ENCODE measurements at places on chromosomes 2 and 18.

DNA sequence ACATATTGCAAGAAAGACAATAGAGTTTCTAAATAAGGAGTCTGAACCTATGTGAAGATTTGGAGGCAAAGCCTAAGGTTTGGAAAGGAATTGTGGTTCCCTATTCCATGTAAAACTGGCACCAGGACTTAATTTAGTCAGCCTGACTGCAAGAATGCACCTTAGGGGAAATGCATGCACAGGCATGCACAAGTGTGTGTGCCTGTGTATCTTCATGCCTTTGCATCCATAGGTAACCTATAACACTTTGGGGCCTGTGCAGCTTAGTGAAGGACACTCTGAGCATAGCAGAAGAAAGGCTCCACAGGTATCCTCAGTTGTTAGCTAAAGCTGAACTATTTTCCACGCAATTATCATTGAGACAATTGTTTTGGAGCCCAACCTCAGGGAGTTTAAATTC, 73.4 kb downstream of the RPRM start:
- DNase-seq = no peak

GRCh38 chr2:27245626-27246025, 17.2 kb downstream of the SLC30A3 start:
- DNase-seq = no peak

GRCh38 chr18:52995875-52996274, 655.9 kb downstream of the DCC start:
- DNase-seq = no peak

- DNase-seq = no peak
Measured at GRCh38 chr2:183267148-183267827, 143.0 kb downstream of the NUP35 start.
